Activated naive CD8-positive, alpha-beta T cell treated with anti-CD3 and anti-CD28 coated beads for 36 hours (primary cell): ENCODE measurements at places on chromosomes 7 and 10.

DNA sequence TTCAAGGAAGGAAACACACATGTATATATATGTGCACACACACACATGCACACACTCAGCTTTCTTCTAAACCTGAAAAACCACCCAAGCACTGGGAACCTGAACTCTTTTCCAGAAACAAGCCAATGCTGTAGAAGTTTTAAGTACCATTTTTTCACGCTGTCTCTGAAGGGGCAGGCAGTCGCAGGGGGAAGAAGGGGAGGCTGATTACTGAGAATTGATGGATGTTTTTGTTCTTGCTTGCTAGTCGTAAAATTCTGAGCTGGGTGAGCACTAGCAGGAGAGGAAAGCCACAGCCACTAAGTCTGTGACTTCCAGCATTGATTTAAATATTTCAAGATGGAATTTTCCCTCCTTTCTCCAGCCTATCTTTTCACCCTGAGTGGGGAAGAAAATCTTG lies 391.8 kb downstream of the CALN1 start:
- DNase-seq = no peak

- DNase-seq = no peak
Measured at GRCh38 chr7:32142649-32143048, 72.4 kb upstream of the PDE1C start.

DNA sequence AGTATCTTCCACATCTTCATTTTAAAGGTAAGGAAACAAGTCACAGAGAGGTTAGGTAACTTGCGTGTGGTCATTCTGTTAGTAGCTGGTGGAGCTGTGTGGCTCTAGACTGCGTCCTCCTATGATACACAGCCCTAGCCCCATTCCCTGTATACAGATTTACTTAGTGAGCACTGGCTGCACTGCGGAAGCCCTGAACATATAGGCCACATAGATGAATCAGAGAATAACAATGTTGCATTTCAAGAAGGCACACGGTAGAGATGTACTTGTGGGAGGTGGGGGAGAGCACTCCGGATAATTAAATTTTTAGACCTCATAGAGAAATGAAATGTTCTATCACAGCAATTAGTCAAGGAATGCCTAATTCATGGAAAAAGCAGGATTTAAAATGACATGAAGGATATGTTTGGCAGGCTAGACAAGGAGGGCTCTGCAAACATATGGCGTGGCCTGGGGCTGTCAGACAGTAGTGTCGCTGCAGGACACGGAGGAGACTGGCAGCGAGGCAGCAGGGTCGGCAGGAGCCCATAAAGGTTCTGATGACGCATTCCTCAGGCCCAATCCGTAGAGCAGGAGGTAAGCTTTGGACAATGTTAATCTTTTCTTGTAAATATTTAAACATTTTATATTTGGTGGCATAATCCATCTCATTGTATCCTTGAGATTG lies 29.5 kb downstream of the RAB11FIP2 start:
- DNase-seq = no peak

DNA sequence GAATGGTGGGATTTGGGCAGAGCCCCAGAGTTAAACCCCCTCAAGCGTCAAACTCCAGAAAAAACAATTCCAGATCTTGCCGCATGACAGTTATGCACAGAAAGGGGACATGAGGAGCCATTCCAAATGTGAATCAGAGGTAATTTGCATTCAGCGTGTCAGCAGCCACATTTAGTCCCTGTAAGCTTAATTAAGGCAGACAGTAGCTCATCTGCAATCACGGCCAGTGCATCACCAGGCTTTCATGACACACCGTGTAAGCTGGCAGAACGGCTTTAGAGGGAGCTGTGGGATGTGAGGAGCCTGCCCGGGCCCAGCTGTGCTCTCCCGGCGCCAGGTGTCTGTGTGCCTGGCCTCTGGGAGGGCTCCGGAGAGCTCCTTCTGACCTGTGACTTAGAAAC lies 18.7 kb upstream of the PRKAG2 start:
- DNase-seq = no peak

GRCh38 chr7:142956951-142957623 lies 5.1 kb downstream of the KEL start:
- DNase-seq = no peak

DNA sequence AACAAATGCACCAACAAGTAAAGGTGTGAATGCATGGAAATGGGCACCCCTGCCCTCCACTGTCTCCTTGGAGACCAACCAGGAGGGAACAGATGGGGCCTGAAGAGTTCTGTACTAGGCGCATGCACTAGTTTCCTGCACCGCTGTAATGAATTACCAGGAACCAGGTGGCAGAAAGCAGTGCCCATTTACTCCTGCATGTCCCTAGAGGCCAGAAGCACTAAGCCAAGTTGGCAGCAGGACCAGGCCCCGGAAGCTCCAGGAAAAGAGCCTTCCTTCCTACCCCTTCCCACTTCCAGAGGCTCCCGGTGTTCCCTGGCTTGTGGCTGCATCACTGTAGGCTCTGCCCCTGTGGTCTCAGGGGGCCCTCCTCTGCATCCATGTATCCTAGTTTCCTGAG lies 237.5 kb upstream of the PPP2R2D start:
- DNase-seq = no peak

DNA sequence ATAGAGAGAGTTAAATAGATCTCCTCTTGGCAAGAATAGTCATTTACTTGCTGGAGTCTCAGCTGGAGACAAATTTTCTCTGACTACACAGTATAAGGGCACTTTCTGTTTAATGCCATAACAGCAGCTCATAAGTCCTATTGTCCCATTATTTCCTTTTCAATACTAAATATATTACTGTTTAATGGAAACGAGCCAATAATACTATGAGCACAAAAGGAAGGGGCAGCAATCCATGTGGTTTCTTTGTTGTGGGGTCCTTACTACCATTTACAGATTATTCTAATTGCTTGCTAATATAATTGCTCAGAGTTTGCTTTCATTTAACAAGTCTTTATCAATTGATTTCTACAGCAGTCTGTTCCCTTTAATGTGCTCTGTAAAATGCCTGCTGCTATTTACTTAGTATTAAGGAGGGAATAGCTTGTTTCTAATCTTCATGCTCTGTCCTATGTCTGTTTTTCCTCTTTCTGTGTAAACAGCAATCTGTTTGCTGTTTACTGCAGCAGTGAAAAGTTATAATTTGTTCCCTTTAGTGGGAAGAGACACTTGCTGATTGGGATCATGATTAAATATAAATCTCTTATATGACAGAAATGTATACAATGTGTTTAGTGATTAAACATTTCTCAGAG lies 296.2 kb upstream of the SMIM30 start:
- DNase-seq = no peak

DNA sequence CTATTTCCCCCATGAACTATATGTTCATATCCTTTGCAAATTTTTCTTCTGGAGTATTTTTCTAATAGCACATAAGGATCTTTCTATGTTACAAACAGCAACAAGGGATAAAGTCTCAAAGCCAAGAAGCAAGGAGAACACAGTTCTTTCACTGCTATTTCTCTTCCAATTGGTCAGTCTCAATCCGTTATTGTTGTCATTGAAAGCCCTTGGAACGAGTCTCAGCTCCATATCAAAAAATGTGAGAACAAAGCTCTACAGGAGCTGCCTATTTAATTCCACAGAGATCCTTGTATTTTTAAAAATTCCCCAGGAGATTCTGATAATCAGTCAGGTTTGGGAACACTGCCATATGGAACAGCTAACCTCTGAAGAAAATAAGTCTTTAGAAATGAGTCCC lies 15.7 kb downstream of the SLC35B4 start:
- no peak for DNase-seq

DNA sequence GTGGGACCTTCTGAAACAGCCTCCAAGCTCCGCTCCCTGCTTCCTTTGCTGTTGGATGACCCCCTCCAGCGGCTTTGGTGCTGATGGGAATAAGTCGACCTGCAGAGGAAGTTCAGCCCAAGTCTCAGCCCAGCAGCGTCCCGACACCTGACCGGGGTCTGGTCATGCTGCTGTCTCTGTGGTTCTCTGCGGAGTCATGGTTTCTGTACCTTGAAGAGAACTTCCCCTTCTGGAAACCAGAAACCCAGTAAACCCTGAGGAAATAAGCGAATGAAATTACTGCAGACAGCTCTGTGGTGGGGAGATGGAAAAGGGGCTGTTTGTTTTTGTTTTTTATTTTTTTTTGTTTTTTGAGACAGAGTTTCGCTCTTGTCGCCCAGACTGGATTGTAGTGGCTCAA lies 18.3 kb upstream of the ZNF12 start:
- no peak for DNase-seq

DNA sequence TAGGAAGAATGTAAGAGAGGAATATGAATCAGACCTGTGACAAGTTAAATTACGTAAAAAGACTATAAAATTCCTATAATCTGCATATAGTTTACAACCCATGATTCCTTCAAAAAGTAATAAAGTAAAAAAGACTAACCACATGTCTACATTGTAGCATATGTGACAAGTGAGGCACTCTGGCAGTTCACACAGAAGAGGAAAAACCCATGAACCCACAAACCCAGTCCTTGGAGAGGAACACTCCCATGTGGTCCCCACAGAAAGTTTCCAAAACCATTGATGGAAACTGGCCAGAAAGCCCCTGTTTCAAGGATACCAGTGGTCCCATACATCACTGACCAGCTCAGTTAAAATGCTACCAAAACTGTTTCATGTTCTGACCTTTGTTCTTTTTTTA lies 15.7 kb downstream of the KDM7A start:
- DNase-seq = peak; percentile 15

DNA sequence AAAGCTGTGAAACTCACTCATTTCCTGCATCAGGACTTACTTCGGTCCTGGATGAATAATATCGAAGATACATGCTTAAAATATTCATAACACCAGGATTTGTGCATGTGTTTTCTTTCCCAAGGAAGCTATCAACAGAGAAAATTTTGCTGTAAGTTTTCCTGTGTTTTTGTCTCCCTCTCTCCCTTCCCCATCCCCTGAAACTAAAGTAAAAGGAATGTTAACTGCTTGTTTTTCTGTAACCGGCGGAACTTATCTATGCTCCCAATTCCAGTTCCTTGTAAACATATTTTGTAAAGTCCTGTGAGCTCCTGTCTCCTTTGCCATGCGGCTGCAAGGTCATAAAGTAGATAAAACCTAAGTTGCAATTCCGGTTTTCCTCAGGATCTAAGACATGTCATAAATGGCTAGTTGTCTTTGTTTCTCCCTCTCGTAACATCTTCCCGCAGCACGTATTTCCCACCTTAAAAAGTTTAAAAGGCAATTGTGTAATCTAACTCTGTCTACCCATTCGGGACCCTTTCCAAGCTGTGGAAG lies 79.0 kb upstream of the POM121L12 start:
- no peak for DNase-seq

DNA sequence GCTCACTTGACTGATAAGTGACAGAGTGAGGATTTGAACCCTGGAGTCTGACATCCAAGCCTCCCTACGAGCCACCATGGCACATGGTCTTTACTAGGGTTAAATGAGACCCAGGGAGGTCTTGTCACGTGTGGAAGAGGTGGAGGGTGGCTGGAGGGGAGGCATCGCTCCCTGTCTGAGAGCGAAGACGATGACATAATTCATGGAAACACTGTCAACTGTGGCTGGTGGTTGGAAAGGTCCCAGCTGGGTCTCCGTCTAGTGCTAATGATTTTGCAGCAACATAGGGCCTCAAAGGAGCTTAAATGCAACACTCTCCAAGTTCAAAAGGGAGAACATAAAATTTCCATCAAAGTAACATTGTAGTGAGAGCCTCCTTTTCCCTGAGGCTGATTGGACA lies 99.9 kb upstream of the BAIAP2L1 start:
- no peak for DNase-seq

- no peak for DNase-seq
Measured at GRCh38 chr7:130006771-130007170, 44.4 kb downstream of the ZC3HC1 start.

- no peak for DNase-seq
Measured at GRCh38 chr7:43318188-43318770, 205.8 kb downstream of the HECW1 start.

- DNase-seq = peak; percentile 18
Measured at GRCh38 chr7:24283897-24284698, at the start of gene NPY. Gene NPY, plus strand, starts transcription at chr7:24284190. Its CDS starts 1,051 bp downstream, at chr7:24285241.

GRCh38 chr7:12951397-12951801 lies 264.0 kb downstream of the ARL4A start:
- DNase-seq = no peak

GRCh38 chr7:121505021-121505420 lies 108.9 kb upstream of the FAM3C start:
- DNase-seq = no peak

GRCh38 chr7:120733143-120733542 lies 124.8 kb downstream of the TSPAN12 start:
- no peak for DNase-seq

- DNase-seq = no peak
Measured at GRCh38 chr10:34097682-34098081, 717.4 kb downstream of the PARD3 start.

DNA sequence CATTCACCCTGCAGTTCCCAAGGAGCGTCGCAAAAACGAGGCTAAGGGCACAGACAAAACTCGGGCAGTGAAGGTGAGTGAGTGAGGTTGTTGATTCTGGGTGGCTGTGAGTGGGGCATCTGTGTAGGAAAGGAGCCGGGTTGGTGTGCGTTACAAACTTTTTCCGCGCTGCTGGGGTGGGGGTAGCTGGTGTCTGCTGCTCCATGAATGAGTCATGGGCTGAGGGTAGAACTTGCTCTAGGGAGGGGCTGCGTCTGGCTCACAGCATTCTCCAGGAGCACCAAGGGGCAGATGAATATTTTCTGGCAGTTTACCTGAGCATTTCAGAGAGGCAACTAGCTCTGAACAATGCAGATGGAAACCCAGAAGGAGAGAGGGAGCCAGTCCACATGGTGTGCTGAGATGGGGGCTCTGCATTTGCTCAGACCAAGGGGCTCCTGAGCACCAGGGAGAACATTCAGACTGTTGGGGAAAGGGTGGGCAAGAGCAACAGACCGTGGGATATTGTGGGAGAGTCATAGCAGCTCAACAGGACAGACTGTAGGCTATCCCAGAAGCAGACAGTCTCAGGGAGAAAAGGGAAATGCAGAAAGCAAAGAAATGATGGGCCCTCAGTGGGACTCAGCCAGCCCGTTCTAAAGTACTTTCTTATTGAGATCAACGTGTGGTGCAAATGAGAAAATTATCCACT lies 18.8 kb downstream of the NOBOX start:
- peak; percentile 55 for DNase-seq

- DNase-seq = no peak
Measured at GRCh38 chr10:101558204-101558603, 29.9 kb downstream of the POLL start.

- no peak for DNase-seq
Measured at GRCh38 chr10:26468700-26469099, 30.6 kb downstream of the APBB1IP start.

- no peak for DNase-seq
Measured at GRCh38 chr10:101331956-101332355, 22.0 kb upstream of the BTRC start.

DNA sequence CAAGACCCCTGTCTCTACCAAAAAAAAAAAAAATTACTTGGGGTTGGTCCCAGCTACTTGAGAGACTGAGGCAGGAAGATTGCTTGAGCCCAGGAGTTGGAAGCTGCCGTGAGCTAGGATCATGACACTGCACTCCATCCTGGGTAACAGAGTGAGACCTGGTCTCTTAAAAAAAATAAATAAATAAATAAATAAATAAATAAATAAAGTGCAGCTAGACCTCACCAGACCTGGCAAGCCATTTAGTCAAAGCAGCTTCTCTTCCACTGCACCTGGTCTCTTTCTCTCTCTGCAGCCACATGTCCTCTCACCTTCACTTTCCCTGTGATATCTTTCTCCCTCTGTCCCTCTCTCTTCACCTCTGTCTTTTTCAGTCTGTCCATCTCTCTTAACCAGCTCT lies 75.2 kb upstream of the CHCHD3 start:
- DNase-seq = no peak

GRCh38 chr10:59096631-59097030 lies 79.8 kb upstream of the PHYHIPL start:
- DNase-seq = no peak

- DNase-seq = no peak
Measured at GRCh38 chr7:158272091-158272490, 315.5 kb downstream of the PTPRN2 start.

GRCh38 chr7:31633467-31633866 lies 53.5 kb upstream of the PPP1R17 start:
- DNase-seq = no peak
